ENCODE measurements at places on chromosomes 4 and X.

GRCh38 chr4:126784966-126785580 is 847.7 kb upstream of the INTU start:
- no peak for DNase-seq

DNA sequence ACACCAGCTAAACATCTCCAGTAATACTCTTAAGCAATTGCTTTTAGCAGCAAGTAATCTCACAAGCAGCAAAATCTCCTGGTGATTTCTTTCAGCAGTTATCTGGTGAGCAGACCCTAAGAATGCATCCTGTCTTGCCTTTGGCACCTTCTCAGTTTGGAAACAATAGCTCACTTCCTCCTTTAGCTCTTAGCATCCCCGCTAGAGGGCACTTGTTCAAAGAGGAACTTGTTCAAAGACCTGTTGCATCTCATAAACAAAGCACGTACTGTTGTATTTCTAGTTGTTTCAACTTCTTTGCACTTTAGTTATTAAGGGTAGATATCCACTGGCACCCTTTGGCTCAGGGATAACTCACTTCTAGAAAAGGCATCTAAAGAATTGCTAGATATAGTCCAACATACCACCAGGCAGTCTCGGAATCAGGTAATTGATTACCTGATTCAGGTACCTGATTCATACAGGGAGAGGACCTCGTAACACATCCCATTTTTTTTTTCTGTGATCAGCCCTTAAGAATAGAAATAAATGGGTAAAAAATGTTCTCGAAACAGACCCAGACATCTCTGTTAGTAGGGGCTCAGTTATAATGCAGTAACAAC is 81.9 kb upstream of the QRFPR start:
- peak; percentile 24 for DNase-seq

DNA sequence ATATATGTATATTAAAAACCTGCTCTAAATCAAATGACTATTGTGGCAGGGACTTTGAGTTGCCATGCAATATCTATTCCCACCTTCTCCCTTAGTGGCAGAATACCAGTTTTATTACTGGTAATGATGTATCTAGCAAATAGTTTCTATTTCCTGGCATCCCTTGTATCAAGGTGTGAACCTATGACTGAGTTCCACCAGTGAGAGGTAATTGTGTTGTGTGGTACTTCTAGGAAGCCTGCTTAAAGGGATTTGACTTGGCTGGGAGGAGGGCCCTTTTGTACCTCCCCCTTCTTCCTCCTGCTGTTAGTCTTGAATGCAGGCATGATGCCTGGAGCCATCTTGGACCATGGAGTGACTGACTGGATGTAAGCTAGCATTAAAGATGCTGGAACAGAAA is 65.4 kb upstream of the DYNLT3 start:
- no peak for DNase-seq

- DNase-seq = no peak
These were observed 174.2 kb downstream of the NHS start for GRCh38 chrX:17549107-17549651.

DNA sequence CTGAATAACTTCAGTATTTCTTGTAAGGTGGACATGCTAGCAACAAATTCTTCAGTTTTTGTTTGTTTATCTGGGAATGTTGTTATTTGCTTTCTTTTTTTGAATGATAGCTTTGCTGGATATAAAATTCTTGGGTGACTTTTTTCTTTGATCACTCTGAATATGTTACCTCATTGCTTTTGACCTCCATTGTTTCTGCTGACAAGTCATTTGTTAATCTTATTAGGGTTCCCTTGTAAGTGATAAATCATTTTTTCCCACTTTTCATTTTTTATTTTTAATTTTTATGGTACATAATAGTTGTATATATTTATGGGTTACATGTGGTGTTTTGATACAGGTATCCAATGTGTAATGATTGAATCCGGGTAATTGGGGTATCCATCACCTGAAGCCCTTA is 6.7 kb upstream of the RAB39B start:
- no peak for DNase-seq

DNA sequence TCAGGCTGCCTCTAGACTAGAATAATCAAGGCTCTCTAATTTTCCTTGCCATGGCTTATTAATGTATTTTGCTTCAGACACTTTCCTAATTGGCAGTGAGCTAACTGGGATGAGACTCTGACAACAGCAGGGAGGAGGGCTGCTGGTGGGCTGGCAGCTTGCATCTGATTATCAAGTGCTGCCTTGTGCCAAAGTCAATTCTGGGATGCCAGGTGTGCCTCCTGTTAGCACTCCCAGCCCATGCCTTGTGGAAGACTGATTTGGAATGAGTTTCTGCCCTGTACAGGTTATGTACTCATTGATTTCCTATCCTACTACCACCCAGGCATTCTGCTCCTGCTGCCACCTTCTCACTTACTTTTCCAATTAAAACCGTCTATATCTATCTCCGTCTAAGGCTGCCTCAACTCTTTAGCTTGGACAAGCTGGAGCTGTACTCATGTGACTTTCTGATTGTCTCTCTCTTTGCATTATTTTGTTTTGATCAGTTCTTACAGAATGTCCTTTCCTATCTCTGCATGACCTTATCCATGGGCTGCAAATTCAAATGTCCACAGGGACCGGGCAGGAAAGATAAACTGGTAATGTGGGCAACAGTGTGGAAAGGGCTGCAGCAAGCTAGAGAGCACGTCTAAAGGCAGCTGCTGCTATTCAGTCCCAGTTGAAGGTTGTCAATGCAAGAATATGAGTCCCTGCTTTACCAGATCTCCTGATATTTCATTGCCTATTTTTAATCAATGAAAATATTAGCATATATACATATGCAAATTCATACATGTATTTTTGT is 112.6 kb downstream of the GABRA2 start:
- no peak for DNase-seq

DNA sequence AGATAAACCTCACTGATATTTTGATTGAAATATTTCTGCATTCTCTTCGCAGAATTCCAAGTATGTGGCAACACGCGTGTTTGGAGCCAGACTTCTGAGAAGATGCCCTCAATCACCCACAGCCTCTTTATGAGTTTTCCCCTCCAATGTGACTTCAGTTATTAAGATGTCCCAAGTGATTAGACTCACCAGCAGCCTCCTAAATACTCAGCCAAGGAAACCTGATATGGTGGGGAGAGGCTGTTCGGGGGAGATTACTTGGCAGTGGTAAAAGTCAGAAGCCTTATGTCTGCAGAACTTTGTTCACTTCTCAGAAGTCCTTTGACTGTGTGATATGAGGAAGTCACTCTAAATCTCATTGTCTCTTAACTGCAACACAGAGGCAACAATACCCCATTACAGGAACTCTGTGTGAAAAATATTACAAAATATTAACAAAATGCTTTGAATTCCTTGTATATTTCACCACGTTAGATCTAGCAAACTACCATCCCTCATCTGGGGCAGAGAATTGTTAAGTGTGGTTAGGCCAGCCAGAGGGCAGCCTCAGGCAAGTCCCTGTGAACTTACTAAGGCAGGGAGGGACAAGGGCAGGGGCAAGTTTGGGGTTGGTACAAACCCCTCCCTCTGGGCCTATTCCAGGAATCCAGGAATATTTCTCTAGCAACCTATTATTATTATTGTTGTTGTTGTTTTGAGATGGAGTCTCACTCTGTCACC is 151.4 kb upstream of the USP9X start:
- DNase-seq = peak; percentile 62

DNA sequence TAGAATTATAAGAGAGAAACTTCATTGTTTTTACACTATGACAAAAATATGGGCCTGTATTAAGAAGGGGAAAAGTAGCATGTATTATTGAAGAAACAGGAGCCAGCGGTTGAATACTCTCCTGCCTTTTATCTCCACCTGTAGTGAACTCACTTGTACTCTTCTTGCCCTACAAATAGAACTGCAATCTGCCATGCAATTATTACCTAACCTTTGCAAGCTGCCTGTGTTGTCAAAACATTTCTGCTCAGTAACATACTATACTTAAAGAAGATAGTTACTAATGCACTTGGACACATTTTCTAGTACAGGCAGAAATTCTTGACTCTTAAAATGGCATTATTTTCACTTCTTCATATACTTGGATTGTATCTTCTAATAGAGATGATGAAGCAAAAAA is 818.4 kb upstream of the GRID2 start:
- no peak for DNase-seq

GRCh38 chrX:28709421-28709820 is 122.2 kb downstream of the IL1RAPL1 start:
- DNase-seq = no peak

DNA sequence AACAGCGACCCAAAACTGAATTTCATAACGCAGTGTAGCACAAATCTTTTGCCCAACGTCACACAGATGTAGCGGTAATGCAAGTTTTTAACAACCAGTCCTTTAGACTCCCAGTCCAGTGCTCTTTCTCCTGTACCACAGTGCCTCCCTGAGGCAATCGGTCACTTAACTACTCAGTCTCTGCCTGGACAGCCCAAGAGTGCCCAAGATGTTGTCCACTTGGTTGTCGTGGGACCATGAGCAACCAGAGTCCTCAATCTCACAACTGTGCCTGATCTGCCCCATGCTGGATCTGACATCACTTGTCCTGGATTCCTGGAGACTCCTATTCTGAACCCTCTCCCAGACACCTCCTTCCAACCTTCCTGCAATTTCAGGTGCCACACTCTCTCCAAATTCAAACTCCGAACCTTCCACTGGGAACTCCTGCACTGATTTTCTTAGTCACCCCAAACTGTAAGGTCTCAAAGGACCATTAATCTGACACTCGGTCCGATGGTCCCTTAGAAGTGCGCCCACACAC is 702 bp downstream of the MMGT1 start:
- DNase-seq = no peak

- DNase-seq = no peak
These were observed 56.0 kb downstream of the SAT1 start for GRCh38 chrX:23838953-23839352.

GRCh38 chrX:136493011-136493410 is 4.4 kb upstream of the HTATSF1 start:
- DNase-seq = no peak

DNA sequence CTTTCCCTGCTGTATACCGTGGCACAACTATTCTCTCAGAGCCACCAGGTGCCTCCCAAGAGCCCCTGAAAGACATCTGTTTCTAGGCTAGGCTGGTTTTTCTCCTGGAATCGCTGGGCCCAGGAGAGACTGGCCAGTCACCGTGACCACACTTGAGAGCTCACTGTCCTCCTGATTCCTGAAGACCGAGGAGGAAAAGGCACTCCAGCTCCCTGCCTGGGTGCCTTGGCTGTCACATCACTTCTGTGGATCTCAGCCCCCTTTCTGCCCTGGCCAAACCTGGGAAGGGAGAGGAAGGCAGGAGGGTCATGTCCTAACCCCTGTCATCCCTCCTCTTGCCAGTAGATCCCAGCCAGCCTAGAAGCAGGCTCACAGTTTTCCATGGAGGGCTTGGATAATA is 54.7 kb upstream of the LAS1L start:
- DNase-seq = no peak

DNA sequence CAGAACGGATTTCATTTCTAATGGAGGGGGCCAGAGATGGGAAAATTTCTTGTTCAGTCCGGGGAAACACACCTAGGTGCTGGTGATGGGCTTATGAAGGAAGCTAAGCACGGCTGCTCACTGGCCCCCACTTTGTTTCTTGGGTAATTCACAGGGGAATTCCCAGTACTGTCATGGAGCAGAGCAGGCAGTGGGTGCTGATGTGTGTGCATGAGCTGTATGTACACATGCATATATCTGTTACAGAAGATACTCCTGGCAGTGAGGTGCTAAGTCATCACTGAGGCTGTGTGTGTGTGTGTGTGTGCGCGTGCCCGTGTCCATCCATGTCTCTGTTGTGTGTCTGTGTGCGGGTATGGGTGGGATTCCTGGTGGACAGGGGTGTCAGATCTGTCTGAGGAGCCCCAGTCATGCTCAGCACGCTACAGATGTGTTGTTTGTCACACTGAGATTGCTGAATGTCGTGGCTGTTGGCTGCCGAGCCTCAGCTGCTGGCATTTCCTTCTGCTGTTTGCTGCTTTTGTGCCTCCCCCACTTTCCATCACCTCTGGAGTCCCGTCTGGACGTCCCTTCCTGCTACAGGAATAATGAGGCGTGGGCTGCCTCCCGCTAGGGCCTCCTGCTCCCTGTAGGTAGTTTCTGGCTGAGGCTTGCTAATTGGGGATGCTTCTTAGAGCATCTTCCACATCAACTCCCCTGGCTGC is 53.3 kb downstream of the JADE1 start:
- no peak for DNase-seq

DNA sequence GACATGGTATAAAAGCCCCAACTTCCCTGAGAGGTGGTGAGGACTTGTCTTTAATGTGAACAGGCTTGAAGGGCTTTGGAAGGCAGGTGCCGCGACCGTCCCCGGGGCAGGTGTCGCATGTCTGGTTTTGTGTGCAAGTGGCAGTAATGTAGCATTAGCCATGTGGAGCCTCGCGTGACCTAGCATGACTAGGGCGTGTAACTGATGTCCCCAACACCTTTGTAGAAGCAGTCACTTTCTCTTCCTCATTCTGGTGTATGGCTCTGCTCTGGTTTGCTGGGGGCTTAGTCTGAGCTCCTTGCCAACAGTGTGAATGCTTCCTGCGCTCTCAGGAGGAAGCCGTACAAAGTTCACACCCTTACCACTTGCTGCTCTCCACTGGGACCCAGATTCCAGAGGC is 145.7 kb downstream of the AMMECR1 start:
- no peak for DNase-seq

GRCh38 chr4:152979731-152980330 is 43.7 kb downstream of the FHDC1 start:
- DNase-seq = no peak

DNA sequence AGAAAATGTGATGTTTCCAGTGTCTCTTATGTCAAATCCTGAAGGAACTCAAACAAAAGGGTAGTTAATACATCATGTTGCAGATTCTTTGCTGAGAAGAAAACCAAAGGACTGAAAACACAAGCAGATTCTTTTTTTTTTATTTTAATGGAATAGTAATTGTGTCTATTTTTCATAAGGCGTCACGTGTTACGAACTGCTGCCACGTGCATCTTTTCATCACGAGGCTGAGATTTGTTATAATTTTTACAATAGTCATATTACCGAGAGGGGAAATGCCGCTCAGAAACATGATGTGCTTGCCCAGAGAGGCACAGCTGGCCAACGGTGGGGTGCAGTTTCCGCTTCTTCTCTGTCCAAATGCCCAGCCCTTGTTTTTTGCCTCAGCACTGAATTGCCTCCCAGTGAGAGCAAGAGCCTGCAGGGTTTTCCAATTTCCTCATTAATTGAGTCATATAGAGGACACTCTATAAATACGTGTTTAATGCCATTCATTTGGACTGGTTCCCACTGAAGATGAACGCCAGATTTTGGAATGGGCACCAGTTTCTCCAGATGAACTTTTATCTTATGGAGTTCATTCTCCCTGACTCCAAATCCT is 225.3 kb downstream of the STK32B start:
- DNase-seq = no peak

DNA sequence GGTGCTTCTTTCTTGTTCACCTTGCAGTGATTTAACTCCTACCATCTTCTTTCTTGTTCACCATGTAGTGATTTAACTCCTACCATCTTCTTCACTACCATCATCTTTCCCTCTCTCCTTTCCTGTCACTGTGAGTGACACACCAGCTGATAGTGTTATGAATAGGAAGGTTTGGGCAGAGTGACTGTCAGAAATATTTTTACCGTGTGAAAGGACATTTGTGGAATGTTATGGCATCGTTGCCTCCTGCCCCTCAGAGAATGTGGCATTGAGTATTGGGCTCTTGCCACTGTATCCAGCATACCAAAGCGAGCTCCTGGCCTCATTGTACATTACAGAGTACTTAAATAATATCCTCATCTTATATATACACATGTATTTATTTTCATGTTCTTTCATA is 90.8 kb upstream of the AMOT start:
- no peak for DNase-seq
